ENCODE measurements at places on chromosomes 6 and 20.

- DNase-seq, result no peak
Measured at GRCh38 chr6:20104696-20105095, 107.6 kb downstream of the MBOAT1 start.

DNA sequence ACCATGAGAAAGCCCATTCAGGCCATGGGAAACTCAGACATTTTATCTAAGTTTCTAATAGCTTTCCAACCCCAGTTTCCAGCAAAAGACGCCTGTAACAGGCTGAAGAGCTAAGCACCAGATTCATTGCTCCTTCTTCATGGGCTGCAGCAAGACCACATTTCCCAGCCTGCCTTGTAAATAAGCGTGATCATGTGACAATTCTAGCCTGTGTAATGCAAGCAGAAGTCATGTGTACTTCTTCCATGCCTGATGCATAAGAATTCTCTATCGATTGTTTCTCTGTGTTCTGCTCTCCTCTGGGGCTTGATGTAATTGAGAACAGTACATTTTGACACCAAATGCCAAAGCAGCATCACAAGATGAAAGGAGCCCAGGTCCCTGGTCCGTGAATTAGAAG is 6.8 kb downstream of the PCSK2 start:
- DNase-seq, result no peak

GRCh38 chr6:148760258-148760534 is 13.4 kb downstream of the UST start:
- no peak for DNase-seq

- no peak for DNase-seq
Measured at GRCh38 chr6:66599541-66599940, 892.5 kb upstream of the EYS start.

- DNase-seq, result no peak
Measured at GRCh38 chr6:50843842-50844241, 25.2 kb downstream of the TFAP2B start.

DNA sequence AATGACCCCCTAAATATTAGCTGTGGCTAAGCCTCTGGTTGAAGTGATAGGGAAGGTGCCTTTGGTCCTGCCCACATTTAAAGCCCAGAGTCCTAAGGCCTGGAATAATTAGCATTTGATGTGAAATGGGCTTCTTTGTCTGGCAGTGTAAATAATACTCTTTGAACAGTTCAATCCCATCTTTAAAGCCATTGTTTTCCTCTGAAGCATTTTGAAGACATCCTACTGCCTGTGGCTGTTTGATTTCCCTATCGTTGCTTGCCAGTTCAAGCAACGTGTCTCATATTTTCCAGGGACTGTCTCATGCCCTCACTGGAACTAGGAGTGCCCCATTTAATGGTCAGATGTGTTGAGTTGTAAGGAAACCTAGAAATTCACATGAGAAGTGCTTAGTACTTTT is 89.3 kb upstream of the BTN3A2 start:
- DNase-seq, result no peak

- DNase-seq, result no peak
Measured at GRCh38 chr6:99490608-99491007, 24.6 kb downstream of the USP45 start.

DNA sequence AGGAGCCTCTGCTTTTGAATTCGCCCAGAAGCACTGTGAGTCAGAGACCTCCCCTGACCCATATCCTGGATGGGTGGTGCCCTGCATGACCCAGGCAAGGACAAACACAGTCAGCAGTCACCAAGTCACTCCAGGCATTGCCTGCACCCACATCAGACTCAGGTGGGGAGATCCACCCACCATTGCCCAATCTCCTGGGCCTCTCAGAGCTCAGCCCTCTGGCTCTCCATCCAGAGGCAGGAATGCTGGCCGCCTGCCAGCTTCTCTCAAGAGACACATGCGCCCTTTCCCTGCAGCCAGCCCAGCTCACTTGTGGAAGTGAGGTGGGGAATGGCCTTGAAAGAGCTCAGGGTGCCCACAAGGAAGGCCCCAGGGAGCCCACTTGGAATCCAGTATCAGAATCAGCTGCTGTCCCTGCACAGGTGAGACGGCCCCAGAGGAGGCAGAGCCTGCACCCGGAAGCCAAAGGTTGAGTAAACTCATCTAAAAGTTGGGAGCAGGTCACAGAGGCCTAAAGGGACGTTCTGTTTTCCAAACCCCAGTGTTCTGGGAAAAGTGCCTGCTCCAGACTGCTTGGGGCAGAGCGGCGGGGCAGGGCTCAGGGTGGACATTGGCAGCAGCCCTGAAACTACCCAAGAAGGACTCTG is 129.8 kb downstream of the PREX1 start:
- no peak for DNase-seq

DNA sequence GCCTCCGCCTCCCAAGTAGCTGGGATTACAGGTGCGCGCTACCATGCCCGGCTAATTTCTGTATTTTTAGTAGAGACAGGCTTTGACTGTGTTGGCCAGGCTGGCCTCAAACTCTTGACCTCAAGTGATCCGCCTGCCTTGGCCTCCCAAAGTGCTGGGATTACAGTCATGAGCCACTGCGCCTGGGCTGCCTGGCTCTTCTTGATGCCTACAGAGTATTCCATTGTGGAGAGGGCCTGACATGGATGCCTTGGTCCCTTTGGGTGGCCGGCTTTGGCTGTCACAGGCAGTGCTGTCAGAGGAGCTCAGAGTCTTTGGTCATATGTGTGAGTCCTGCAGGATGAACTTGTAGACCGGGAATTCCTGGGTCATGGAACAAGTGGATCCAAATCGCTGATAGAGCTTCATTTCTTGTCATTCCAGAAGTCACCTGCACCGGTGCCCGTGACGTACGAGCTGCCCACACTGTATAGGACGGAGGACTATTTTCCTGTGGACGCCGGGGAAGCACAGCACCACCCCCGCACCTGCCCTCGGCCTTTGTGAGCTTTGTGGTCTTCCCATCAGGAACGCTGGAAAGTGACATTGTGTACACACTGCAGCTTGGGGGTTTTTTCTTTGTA is 55.1 kb downstream of the ADNP start:
- no peak for DNase-seq

- no peak for DNase-seq
Measured at GRCh38 chr6:159180001-159180400, 10.8 kb downstream of the FNDC1 start.

- no peak for DNase-seq
Measured at GRCh38 chr6:136639702-136640101, 89.5 kb upstream of the MAP7 start.

- no peak for DNase-seq
Measured at GRCh38 chr6:28537065-28537464, 11.4 kb downstream of the GPX5 start.

DNA sequence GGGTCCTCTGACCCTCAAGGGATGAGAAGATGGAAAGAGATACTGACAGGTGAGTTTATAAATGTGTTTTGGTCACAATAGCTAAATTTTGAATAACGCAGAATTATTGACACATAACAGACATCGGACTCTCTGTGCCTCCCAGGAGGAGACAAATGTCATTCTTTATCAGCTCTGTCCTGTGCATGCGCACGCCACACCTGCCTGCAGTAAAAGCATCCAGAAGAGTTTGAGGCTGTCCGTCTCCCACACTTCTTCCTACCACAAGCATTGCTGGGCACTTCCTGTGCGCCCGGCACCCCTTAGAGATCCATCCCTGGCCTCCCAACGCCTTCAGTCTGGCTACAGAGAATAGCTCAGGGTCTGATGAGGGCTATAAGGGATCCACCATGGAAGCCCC is 81.5 kb upstream of the CST7 start:
- DNase-seq, result no peak

GRCh38 chr6:82602776-82603175 is 239.2 kb downstream of the TPBG start:
- DNase-seq, result no peak

DNA sequence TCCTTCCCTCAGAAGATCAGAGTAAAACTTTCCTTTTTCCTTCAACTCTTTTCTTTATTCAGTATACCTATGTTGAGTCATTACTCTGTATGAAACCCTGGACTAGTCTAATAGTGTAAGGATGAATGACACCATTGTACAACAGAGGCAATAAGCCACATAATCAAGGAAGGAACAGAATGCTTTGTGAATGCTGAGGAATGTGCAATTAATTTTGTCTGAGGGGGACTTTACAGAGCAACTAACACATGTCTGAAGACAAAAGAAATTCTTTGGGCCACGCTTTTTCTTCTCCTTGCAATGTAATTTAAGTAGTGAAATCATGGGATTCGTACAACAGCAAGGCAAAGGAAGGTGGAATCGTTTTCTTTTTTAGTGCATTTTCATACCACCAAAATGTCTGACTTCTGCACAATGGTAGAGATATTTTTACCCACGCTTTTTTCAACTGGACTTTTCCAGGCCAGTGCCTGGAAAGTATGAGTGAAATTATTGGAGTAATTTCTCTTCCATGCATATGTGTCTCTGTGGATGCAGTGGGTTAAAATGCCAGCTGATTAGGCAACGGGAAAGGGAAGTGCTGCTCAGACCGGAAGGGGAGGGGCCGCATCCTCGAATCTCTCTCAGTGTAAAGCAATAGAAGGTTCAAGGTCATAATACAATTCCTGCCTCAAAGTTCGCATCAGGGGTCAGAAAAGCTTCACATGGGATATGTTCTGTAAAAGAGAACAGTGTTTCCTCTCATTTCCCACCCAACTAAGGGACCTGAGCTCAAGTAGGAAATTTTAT is 89.9 kb upstream of the MTHFD1L start:
- no peak for DNase-seq
